NCI-H187 (cell line): ENCODE measurements at places on chromosomes 12 and 14.
A peak's percentile ranks its signal among the peaks of the same experiment; 100 is the strongest.

- DNase-seq: no peak
Observed at GRCh38 chr12:65902500-65902899, 78.2 kb downstream of the HMGA2 start.

DNA sequence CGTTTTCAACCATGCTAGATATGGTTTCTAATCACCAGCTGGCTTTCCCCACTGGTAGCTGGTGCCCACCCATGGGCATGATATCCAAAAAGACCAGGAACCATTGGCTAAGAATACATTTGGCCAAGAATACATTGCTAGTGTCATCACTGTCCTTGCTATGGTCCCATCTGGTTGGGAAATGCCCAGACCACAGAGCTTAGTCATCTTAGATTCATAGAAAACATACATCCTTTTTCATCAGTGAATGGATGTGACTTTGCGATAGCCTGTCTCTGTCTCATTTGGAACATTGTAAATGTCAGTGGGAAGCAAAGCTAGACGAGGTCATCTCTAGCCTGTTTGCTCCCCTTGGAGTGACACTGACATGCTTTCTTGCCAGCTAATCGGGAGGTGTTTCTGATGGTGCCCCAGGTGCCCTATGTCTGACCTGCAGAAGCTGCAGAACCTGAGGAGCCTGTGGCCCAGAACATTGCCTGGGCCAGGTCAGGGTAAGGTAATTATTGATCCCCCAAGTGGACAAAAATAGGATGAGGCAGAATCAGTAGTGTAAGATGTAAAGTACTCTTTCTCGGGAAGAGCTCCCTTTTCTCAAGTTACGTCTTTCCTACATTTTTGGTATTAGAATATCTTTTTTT lies 194.8 kb downstream of the SLC41A2 start:
- DNase-seq: no peak

- DNase-seq: no peak
Observed at GRCh38 chr12:16920451-16920850, 314.5 kb upstream of the LMO3 start.

GRCh38 chr12:133058203-133059113 lies 21.1 kb downstream of the ZNF84 start:
- peak; percentile 12 for DNase-seq

- no peak for DNase-seq
Observed at GRCh38 chr12:92359581-92360209, 214.0 kb upstream of the BTG1 start.

- DNase-seq: no peak
Observed at GRCh38 chr12:102673606-102674005, 193.2 kb upstream of the IGF1 start.

- no peak for DNase-seq
Observed at GRCh38 chr12:46777587-46777986, 48.2 kb downstream of the SLC38A4 start.

DNA sequence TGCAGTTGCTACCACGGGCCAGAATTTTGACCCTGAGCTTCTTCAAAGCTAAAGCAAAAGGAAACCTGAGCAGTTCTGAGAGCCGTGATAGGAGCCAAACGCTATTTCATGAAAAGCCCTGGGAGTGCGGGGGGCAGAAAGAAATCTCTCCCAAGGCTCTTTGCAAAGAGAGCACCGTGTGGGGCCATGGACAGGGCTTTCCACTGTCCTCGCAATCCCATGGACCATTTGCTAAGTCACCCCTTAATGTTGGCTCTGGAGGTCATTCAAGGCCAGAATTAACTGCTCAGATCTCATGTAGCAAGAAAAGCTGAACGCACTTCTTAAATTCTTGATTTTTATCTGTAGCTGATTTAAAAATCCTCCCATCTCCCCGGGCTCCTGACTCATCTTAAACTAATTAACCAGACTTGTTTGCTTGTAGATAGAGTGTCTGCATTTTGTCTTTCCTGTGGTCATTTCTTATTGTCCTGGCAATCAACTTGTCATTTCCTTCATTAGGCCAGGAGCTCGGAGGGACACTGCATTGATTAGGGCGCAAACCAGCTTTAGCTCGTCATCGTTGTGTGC lies 24.8 kb downstream of the CLSTN3 start:
- no peak for DNase-seq

- DNase-seq: no peak
Observed at GRCh38 chr12:3964439-3964838, 91.2 kb upstream of the PARP11 start.

DNA sequence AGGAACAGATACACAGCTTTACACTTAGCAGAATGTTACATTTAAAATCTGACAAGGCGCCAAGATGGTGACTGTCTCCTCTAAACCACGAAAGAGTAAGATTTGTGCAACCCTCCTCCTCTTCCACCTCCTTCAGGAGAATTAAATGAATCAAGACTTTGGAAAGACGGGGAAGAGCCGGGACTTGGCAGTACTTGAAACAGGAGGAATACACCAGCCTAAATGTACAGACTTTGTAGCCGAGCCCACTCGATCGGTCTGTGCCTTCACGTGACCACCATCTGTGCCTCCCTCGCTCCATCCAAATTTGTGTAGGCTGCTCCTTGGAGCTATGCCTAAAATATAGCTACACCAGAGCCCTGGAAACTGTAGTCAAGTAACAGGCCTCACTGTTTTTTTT lies 38.3 kb downstream of the SSPN start:
- no peak for DNase-seq

DNA sequence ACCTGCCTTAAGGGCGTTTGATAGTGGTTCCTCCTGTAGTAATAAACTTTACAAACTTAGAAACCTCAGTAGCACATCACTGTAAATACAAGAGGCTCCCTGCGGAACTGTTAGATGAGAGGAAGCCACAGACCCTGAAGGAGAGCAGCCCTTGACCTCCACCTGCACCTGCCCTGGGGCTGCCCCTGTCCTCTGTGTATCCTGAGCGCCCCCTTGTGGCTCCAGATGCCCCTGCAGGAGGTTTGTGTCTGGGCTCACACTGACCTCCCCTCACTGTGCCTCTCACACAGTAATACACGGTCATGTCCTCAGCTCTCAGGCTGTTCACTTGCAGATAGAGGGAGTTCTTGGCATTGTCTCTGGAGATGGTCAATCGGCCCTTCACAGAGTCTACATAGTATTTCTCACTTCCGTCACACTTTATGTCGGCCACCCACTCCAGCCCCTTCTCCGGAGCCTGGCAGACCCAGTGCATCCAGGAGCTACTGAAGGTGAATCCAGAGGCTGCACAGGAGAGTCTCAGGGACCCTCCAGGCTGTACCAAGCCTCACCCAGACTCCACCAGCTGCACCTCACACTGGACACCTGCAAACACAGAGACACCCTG lies 1059.8 kb downstream of the TMEM121 start:
- DNase-seq: peak; percentile 48

DNA sequence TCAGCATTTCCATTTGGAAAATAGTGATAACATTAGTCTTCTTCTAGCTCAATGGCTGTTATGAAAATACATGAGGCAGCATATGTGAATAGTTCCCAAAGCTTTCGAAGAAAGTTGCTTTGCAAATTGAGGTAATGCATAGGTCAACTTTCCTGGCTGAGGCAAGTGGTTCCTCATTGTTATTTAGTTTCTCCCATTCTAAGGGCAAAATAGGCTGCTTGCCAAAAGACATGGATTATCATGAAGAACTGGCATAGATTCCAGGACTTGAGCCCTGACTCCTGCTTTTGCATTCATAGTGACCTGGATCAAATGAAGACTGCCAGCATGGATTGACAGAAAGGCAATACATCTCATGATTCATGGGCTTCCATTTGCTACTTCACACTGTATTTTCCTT lies 35.7 kb downstream of the LRFN5 start:
- no peak for DNase-seq

DNA sequence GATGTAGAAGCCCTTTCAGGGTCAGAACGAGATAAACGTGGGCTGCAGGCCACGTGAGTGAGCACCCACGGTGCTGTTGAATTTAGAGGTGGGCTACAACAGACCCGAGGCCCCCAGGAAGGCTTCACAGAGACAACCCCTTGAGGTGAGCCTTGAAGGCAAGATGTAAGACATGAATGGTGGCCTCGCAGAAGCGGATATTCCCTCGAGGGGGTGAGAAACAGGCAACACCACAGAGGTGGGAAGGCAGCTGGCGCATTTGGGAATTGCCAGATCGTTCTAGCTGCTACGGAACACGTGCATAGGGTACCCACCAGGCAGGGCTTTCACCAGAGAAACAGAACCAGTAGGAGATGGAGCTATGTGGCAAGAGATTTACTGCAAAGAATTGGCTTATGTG lies 22.6 kb upstream of the ATP2A2 start:
- no peak for DNase-seq

- no peak for DNase-seq
Observed at GRCh38 chr12:39451977-39452376, 9.1 kb upstream of the KIF21A start.

DNA sequence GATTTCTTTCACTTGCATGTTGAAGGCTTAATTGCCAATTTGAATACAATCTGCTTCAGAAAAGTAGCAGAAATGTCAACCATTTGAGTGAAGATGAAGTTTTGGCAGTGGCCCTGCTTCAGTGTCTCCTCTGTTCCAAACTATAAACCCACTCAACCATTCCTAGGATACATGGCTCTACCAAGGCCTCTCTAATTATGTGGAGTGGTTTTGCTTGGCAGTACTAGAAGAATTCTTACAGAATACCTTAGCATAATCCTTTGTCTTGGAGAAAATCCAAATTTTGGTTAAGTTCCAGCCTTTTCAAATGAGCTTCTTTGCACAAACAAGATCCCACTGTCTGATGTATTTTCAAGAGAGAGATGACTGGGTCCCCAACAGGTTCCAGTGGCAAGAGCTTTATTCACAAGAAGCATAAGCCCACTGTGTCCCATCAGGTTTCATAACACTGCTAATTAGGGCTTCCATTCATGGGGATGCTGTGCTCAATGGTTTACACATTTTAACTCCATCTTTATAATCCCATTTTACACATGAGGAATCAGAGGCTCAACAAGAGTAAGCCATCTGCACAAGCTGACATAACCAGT lies 234.5 kb downstream of the IPO8 start:
- DNase-seq: no peak

DNA sequence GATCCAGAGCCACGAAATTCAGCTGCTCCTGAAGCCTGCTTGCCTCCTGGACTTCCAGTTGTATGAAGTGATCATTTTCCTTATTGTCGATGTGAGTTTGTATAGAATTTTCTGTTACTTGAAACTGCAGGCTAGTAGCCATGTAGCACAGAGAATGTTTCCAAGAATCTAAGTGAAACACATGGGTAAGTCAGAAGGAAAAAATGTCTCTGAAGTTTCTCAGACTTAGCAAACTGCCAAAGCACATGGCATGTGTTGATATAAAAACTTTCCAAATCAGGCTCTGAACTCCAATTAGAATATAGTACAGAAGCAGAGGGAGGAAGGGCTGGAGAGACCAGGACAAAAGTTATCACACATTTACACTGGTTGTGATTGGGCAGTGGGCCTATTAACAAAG lies 9.8 kb upstream of the PCNX1 start:
- DNase-seq: no peak

DNA sequence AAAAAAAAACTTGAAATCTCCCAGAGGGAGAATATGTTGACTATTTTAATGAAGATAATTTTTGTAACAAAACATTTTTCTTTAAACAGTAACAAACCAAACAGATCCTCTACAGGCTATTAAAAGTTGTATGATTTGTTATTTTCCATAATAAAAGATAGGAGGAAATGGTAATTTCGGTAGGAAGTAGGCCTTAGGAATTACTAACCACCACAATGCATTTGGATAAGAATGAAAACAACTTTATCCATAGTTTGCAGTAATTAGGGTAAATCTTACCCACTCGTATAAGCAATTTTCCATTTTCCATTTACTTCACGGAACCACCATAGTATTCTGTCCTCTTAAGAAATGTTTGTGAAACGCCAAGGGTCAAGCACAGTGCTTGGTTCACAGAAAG lies 6.0 kb downstream of the USP44 start:
- DNase-seq: no peak

DNA sequence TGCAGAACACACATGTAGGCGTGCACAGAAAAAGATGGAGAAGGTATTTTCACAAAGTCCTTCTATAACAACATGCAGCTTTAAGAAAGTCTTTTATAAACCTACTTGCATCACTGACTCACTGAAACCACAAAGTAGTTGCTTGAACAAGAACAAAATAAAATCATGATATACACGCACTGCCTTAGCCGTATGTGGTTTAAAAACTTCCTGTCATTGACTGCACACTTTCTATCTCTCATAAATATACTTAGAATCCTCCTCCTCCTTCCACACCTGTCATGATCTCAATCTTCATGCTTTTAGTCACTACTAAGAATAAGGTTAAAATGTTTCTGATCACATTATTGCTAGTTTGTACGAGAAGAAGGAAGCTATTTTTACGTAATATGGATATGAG lies 31.8 kb upstream of the RAD51AP1 start:
- no peak for DNase-seq

- no peak for DNase-seq
Observed at GRCh38 chr14:54659365-54659764, 92.4 kb downstream of the SAMD4A start.

- no peak for DNase-seq
Observed at GRCh38 chr12:90407841-90408240, 547.1 kb downstream of the CCER1 start.

DNA sequence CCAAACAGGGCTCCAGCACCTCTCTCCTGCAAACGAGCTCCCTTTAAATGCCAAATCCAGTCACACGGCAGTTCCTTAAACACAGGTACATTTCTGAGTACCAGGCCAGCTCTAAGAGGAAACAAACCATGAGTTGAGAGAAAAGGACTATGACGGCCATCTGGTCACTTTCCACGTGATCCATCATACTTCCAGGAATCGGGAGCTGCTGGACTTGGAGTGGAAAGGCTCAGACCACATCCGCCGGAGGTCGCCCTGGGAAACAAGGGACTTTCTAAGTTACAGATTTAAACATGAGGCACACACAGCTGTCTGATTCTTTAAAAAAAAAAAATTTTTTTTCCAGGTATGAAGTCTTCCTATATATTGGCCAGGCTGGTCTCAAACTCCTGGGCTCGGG lies 39.2 kb downstream of the ACADS start:
- no peak for DNase-seq

- no peak for DNase-seq
Observed at GRCh38 chr12:128111333-128111732, 155.6 kb upstream of the TMEM132C start.

DNA sequence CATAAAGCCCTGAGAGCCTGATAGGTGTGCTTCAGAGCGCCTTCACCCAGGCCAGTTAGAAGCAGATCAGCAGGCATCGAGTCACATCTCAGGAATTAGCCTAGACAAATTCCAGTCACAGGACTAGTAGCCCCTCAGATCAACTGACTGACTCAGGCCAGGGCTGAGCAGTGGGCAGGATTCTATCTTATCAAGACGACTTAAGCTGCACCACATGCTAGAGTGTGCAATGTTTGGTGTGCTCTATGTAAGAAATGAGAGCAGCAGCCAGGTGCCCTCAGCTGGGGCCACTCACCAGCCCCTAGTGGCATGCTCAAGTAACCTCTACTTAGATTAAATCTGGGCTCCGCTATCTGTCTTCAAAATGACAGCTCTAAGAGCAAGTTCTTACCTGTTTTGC lies 19.7 kb upstream of the NGB start:
- DNase-seq: no peak
